NCI-H1436 treated with DMSO at 0.1 percent for 48 hours (cell line): ENCODE measurements at places on chromosomes 1 and 21.

DNA sequence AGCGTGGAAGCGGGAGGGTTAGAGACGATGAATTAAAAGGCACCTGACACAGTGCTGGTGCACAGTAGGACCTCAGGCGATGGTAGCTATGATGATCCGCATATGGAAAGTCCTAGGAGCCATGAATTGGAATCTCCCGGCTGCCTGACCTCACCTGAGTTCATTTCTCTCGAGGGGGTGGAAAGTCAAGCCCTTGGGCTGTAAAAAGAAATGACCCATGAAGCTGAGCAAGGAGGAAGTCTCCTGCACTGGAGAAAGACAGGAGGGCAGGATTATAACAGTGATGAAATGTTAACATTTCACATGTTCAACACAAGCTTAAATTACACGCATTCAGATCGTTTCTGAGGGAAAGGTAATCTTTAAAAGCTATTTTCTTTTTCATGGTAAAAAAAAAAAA, 481.2 kb downstream of the MATN1 start:
- no peak for DNase-seq

GRCh38 chr1:229769006-229769405, 143.0 kb downstream of the URB2 start:
- no peak for DNase-seq

GRCh38 chr1:99647490-99647889, 1.6 kb downstream of the PALMD start:
- no peak for DNase-seq

- peak; percentile 80 for DNase-seq
Observed at GRCh38 chr1:109397581-109398342, at the start of gene SORT1. TSS of gene SORT1 (minus strand) at chr1:109397918. CDS start at chr1:109397892, 26 bp downstream.

DNA sequence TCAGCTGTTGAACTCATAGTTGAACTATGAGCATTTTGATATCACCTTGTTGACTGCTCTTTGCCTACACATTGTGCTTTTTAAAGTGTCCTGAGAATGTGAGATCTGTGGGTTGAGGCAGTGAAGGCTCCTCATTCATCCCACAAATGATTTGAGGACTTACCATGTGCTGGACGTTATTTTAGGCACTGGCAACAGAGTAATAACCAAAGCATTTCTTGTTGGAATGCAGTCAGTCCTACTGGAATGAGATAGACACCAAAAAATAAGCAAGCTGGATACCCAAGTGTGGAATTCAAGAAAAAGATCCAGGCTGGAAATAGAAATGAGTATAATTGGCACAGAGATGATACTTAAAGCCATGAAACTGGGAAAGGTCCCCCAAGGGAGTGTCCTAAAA, 73.4 kb downstream of the ZP4 start:
- no peak for DNase-seq

DNA sequence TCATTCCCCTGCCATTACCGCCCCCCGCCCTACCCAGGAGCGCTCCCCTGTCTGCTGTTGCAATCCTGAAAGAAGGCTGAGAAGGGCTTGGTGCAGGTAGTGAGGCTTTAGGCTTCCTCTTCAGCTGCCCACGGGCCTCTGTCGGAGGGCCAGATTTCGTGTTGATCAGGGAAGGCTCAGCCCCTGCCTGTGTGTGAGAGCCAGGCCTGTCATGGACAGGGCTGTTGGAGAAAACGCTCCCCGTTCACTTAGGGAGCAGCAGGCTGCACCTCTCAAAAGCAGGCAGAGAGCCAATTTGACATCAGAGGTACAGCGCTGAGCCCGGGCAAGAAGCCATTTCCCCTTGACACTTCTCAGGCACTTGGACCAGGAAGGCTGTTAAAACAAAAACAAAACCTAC, 19.0 kb downstream of the TEX35 start:
- no peak for DNase-seq

DNA sequence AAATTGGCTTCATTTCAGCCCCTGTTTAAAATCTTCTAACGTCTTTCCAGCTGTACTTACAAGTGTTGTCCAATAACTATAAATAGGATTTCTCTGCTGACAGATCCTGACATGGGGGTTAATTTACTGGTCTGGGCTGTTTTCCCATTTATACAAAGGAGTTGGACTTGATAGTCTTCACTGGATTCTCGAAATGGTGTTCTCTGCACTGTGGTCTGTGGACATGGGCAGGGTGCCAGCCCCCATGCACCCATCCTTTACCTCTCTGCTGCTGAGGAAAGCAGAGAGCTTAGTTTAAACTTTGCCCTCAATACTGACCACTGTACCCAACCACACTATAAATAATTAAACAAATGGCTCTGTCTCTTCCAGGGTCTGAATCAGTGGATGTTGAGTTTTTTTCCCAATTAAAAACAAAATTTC, 5.2 kb downstream of the DIO1 start:
- no peak for DNase-seq

GRCh38 chr1:110087812-110088738, 17.6 kb upstream of the ALX3 start:
- DNase-seq, result no peak

DNA sequence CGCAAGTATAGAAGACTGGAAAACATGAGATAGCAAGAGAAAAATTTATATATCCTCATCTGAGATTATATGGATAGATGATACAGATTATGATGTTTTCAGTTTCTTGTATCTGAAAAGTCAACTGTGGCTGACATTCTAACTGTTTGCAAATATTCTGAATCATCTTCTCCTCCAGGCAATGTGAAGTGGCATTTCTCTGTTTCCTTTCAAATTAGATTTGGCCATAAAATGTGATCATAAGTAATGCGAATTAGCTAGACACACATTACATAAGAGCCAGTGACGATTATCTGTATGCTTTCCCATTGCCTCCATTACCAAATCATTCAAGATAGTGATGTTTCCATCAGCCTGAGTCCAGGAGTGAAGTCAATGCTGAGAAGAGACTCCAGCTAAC, 265.2 kb downstream of the BRINP3 start:
- DNase-seq, result no peak

DNA sequence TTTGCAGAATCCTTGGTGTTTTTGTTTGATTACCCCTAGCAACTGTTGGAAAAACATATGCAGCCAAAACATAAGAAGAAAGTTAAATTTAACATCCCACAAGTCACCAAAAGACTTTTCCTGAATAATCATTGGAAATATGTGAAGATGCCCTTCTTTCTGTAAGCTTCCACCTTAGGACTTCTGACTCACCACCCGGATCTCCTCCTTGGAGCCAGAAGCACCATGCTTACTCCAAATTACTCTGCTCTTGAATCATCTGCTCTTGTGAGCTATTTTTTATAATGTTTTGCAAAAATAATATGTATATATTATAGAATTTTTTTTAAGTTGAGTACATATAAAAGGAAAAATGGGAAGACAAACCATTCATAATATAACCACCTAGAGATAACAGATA, 391.7 kb downstream of the KCTD3 start:
- DNase-seq, result no peak

GRCh38 chr1:38312753-38313152, 266.2 kb upstream of the POU3F1 start:
- no peak for DNase-seq

- DNase-seq, result no peak
Observed at GRCh38 chr1:57707631-57708030, 283.8 kb upstream of the DAB1 start.

DNA sequence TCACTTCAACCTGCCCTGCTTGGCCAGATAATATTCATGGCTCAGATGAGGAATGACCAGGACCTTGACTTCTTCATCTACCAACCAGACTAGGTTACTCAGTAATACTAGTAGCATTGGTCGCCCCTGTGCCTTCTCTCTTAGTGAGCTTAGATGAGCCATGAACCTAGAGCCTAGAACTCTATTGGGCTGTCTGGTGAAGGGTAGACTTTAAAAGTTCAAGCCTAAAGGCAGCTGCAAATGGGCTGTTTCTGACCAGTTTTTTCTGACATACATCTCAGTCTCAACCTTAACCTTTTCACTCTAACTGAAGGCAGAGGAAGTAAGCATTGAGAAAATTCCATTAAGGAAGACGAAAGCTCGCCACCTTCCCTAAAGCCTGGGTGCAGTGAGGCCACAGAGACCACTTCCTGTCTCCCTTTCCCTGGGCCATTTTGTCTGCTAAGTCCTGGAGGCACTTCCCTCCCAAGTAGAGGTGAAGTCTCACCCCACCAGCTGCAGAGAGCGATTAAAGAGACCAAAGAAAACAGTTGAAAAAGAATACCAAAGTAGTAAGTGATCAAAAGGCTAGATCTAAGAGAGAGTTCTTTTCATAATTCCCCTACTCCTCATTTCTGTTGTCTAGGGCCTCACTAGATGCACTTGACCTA, 53.3 kb downstream of the MTR start:
- no peak for DNase-seq

DNA sequence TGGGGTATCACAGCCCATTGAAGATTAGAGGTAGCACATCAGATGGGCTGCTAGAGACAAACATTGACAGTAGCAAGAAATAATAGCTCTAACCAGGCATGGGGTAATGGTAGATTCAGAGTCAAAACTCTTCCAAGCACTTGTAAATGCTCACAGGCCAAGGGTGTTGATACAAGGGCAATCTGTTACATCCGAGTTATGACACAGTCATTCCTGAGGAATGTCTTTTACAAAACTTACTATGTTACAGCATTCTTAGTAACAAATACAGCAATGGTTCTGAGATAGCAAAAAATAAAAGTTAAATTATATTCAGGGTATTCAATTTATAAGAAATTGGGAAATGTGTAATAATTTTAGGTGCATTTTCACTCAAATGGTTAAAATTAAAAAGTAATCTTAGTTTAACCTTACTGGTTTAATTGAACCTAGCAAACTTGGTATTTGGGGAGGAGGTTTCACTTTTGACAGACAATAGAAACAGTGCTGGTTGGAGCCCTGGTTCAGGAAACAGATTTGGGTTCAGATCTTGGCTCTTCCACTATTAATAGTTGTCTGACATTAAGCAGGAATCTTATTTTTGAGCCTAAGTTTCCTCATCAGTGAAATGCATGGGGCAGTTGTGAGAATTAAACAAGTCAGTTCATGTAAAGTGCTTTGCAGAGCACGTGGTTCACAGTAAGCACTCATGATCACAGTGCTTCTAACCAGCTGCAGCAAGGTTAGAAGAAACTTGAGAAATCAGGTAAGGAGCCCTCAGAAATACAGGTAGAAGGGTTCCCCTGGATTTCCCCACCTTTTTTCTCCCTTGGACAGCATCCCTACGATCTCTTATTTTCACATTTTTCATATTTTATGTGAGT, 4.4 kb downstream of the ST3GAL3 start:
- DNase-seq, result no peak

DNA sequence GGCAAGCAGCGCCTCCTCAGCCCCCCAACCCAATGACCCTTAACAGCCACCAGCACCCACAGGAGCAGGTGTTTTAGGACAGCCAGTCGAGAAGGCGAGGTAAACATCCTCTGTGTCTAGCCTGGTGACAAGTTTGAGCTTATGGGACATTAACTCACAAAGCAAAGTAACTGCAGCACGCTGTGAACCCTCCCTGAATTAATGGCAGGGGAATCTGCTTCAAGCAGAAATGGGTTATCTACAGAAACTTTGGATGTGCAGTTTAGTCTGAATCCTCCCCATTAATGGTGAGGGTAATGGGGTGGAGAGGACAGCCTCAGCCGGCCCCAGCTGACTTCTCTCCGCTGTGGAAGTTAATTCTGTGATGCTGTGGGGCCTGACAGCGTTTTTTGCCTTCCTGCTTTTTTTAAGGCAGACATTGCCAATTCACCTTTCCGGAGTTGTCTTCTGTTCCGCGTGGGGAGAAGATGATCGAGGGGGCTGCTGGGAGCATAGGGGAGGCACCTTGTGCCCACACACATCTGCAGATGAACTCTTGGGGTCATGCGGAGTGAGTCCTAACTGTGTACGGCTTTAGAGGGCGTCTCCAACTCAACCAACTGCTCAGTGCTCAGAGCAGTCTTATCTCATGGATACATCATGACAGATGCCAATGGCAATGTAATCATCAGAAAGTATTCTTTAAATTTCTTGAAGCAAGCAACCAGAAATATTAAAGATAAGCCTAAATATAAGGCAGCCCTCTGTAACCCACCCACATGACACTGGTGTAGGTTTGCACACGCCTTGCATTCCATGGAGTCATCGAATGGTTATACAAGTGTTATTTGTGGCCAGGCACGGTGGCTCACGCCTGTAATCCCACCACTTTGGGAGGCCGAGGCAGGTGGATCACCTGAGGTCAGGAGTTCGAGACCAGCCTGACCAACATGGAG, 41.0 kb downstream of the POFUT2 start:
- no peak for DNase-seq

GRCh38 chr1:1619917-1620361, 4.6 kb downstream of the MIB2 start:
- no peak for DNase-seq

DNA sequence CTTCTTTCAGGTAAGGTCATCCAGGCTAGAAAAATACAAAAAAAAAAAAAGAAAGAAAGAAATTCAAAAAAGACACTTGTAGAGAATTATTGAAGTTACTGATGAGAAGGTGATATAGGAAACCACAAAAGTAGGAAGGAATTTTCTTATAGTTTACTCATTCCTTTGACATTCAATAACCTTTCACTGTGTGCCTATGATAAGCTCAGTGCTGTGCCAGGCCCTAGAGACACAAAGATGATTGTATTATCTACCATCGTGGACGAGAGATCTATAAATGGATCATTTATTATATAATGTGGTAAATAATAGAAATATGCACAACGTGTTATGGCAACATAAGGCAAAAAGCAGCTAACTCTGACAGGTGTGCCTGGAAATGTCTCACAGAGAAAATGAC, 109.6 kb upstream of the NGF start:
- DNase-seq, result no peak

GRCh38 chr21:17733209-17733608, 85.9 kb downstream of the C21orf91 start:
- no peak for DNase-seq

DNA sequence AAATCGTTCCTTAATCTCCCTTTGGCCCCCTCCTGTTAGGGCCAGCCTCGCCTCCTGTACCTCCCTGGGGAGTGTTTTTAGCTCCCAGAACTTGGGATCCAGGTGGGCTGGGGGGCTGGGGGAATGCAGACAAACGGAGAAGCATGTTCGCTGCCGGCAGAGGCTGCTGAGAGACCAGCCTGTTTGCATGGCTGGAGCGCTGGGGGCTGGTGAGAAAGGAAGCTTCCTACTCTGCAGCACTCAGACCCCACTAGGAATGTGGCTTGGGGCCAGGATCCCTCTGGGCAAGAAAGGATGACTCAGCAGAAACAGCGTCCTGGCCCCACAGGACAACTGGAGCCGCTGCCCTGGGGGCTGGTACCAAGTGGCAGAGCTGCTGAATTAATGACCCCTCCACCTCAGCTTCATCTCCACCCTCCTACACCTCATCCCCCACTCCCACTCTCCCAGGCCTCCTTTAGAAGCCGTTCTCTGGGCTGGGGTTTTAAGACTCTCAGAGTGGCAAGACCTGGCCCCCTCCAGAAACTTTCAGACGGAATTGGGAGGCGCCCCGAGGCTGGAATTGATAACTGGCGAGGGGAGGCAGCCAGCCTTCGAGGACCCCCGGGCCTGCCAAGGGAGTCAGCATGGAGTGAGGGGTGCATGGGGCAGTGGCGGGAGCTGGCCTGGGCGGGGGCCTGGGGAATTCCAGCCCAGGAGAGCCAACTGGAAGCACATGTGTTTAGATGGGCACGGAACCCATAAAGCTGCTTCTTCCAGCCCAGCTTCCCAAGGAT, 28.5 kb upstream of the EPS8L3 start:
- DNase-seq, result no peak

GRCh38 chr1:10642403-10643080, 153.9 kb downstream of the CASZ1 start:
- DNase-seq, result no peak

- DNase-seq, result no peak
Observed at GRCh38 chr1:208117409-208117808, 126.8 kb downstream of the PLXNA2 start.
